ENCODE measurements at places on chromosomes 11 and 22.

DNA sequence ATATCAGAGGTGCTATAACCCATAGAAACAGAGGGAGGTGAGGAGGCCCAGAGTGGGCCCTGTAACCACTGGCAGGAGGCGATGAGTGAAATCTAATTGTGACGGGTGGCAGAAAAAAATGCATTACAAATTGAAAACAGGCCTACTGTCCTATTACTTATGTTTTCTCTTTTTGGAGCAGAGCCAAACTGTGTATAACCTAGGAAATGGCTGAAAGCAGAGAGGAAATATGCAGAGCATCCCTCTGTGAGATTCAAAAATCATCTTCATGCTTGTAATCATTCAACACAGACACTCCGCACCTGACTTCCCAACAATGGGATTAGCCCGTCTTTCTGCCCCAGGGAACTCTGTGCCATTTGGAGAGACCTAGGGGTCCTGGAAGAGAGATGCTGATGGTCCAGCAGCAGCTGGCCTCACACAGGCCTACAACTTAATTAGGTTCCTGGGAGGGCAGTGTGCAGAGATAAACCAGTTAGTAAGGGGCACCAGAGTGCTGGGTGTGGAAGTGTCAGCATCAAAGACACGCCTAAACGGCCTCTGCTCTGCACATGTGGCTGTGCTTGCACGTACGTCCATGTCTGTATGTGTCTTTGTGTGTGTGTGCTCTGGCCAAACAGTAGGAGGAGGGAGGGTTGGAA lies 41.8 kb downstream of the MAP6 start:
- no peak for DNase-seq

DNA sequence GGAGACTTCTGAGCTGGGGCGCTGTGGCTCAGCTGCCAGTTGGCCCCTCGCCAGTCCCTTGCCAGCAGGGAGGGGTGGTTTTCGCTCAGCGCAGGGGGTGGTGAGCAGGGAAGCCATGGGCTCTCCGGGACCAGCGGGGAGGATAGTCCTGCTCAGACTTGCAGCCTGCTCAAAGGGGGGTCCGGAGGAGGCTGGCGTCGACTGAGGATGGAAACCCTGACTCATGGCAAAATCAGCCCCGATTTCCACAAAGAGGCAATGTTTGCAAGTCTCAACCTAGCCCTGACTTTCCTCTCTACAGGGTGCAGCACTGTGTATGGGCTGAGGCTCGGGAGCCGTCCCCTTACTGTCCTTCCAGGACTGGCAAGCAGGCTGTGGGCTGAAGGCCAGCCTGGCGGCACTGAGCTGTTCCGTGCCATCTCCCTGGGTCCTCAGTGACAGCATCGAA lies 35.1 kb downstream of the FBLN1 start:
- DNase-seq = no peak

DNA sequence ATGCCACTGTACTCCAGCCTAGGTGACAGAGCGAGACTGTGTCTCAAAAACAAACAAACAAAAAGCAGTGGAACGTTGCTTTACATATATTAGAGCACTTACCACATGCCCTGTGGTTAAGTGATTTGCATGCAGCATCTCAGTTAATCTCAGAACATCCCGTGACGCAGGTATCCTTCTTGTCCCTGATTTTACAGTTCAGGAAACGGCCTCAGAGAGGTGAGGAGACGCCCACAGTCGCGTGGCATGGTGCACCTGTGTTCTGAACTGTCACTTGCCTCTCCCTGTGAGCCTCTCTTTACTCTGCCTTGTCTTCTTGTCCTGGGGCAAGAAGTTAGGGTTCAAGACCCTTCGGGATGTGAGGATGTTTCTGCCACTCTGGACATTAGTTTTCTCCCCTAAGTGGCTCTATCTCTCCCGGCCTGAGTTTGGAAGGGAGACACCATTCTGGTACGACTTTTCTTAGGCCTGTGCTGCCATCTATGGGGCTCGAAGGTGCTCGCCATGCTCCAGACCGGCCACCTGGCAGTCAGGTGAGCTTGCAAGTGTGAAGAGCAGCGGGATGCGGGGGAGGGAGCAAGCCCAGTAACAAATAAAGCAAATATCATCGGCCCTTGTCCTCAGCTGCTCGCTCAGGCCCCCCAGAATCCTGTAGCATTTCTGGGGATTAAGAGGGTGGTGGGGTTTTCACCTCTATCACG lies 25.6 kb downstream of the YWHAH start:
- peak; percentile 8 for DNase-seq

DNA sequence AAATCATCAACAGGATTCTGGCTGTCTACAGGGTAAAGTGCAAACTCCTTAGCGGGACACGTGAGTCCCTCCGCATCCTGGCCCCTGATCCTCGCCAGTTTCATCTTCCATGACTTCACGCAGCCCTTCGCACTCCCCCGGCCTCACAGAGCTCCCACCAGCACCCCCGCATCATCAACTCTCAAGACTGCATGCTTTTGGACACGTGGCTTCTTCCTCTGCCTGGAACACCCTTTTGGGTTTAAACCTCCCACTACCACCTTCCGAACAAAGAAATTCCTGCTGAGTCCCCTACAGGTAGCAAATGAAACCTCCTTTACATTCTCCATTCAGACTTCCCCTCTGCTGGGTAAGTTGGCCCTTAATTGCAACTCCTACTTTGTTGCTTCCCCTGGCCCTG lies 12.6 kb upstream of the EIF3M start:
- DNase-seq = no peak

GRCh38 chr22:32558681-32559355 lies 84.2 kb downstream of the FBXO7 start:
- DNase-seq = no peak

- DNase-seq = no peak
These were observed 86.3 kb upstream of the VPREB1 start for GRCh38 chr22:22158207-22158816.

GRCh38 chr11:87298155-87298554 lies 260.4 kb downstream of the TMEM135 start:
- no peak for DNase-seq

- no peak for DNase-seq
These were observed 54.8 kb downstream of the DENND5A start for GRCh38 chr11:9210224-9210921.

DNA sequence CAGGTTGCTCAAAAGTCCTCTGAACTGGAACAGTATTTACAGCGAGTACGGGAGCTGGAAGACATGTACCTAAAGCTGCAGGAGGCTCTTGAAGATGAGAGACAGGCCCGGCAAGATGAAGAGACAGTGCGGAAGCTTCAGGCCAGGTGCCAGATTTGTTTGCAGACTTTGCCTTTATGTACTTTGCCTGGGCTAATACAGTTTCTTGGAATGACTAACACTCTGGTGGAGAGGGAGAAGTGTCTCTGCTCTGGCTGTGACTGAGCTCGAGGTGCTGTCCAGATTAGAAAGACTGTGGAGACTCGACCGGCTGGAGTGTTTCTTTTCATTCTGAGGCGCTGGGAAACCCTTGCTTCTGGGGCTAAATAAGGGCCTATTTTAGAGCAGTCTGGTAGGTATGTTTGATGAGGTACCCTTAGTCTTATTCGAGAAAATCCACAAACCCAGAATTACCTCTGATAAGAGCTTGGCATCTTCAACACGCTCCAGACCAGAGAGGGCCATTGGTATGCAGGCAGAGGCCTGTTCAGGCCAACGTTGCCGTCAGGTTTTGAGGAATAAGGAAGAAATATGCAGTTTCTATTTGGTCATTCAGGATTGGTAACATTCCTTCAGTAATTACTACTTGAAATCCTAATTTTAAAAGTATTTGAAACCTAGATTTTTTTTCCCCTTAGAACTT lies 76.5 kb downstream of the SWAP70 start:
- DNase-seq = no peak

DNA sequence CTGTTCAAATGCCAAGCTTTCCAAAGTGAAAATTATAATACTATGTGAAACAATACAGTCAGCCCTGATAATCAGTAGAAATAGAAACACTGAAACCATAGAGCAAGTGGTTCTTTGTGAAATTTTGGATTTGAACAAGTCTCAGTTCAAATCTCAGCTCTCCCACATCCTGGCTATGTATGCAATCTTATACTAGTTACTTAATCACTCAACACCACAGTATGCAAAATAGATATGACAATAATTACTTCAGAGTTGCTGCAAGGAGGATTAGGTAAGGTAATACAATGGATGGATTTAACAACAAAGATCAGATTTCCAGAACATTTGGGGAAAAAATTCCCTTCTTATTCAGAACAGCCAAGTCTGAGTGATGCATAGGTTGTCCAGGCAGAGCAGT lies 851.8 kb upstream of the CCDC90B start:
- no peak for DNase-seq

GRCh38 chr11:67605231-67606011 lies 1.3 kb upstream of the NDUFV1 start:
- no peak for DNase-seq

DNA sequence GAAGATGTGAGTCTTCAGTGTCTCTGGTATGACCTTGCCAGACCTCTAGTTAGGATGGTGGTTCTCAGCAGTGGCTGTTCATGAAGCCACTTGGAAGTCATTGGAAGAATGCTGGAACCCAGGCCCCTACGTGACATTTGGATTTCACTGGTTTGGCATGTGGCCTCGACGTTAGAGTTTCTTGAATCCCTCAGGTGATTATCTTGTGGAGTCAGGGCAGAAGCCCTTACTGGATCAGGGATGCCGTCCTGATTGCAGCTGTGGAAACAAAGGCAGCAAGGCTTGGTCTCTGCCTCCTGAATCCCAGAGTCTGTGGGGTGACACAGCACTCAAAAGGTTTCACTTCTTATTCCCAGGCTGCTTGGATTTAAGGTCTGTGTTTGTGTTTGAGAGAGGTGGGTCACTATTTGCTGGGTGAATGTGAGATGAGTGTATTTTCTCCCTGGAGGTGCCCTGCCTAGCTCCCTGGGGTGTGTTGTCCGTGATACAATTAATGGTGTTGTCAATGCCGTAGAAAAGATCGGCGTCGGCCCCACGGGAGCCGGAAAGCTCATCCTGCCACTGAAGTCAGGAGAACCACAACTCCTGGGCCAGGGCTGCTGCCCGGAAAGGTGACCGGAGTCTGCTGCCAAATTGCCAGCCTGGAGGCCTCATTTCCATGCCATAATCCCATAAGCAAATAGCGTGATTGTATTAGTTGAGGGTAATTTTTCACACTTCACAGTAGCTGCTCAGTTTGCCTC lies 939.0 kb downstream of the BRD1 start:
- DNase-seq = no peak

GRCh38 chr11:7527029-7527428 lies 13.2 kb downstream of the PPFIBP2 start:
- no peak for DNase-seq

- DNase-seq = no peak
These were observed 1.0 kb downstream of the MALAT1 start for GRCh38 chr11:65499713-65500386.

- no peak for DNase-seq
These were observed 293.8 kb upstream of the B3GAT1 start for GRCh38 chr11:134705858-134706257.

- DNase-seq = no peak
These were observed 852 bp downstream of the BUD13 start for GRCh38 chr11:116771935-116772334.

GRCh38 chr11:29485641-29486040 lies 531.2 kb downstream of the KCNA4 start:
- DNase-seq = no peak

DNA sequence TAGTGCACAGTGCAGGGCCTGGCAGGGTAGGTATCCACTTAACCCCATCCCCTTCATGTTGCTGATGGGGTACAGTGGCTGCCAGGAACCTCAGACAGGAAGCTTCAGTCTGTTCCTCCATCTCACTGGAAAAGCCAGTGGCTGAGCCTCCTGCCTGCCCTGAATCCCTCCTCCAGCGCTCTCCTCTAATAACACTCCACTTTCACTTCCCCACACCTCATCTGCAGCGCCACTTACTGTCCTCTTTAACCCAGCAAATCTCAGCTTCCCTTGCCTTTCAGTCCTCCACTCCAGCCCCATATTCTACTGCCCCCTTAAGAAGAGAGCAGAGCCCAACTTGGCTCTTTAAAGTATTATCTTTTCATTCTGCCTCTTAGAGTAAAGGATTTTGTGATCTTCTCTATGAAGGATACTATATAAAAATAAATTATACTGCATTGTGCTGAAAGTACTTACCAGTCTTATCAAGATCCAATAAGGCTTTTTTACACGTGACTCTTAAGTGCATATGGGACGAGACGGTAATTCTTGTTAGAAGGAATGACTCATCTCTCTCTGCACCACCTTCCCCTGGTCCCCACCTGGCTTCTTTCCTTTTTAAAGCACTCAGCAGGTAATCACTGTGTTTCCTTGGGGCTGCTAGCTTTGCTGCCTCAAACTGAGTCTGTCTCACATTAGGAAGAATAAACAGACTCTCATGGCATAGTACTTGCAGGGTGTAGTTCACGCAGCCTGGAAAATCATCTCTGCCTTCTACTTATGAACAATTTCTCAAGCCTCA lies 238.0 kb upstream of the NARS2 start:
- DNase-seq = no peak

DNA sequence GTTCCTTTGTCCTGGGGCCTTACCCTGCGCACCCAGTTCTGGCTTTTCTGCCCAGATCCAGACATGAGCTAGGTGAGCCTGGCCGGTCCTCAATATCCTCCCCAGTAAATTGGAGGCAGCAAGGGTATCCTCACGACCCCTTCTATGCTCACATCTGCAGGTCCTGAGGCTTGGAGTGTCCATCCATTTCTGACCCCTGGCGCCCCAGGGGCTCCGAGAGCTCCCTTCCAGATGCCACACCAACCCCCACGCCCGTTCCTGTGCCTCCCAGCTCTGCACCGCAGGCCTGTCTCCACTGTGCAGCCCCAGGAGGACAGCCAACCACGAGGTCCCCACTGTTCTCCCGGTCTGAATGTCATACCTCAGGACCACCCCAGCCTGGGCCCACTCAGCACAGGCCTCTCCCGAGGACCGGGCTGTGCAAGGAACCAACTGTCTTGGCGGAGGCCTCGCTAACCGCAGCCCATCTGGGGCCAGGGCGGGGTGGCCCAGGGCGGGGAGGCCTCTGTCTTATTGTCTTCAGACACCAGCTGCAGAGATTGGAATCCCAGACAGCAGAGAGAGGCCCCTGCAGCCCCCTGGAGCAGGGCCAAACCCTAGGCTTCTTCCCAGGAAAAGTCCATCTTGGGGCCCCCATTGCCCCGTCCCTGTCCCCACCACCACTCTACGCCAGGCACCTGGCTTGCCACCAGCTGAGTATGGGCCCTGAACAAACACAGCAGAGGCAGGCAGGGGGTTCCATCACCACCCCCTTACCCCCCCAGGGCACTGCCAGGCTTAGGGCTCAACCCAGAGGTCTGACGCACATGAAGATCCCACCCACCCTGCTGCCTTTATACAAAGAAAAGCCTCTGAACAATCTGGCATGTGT lies 39.3 kb downstream of the ALX4 start:
- no peak for DNase-seq

- no peak for DNase-seq
These were observed 314.7 kb upstream of the SORL1-AS1 start for GRCh38 chr11:121767433-121767832.

- DNase-seq = no peak
These were observed 15.1 kb downstream of the GDPD5 start for GRCh38 chr11:75510723-75511019.
